HCT116 (cell line): ENCODE measurements at places on chromosomes 6 and 20. TPM values are rescaled to one million over a fixed set of nuclear protein-coding genes. Genes with fewer than 3 reads are reported as not detected.

Gene CRNKL1
- total RNA-seq: 20.4 TPM

Gene TNFRSF6B
- total RNA-seq: 147 TPM

- DNase-seq: peak; percentile 94
These were observed 37.5 kb upstream of the IER3 start for GRCh38 chr6:30781743-30782424.

- no peak for DNase-seq
These were observed 228.1 kb downstream of the ATXN1 start for GRCh38 chr6:16533210-16533609.

DNA sequence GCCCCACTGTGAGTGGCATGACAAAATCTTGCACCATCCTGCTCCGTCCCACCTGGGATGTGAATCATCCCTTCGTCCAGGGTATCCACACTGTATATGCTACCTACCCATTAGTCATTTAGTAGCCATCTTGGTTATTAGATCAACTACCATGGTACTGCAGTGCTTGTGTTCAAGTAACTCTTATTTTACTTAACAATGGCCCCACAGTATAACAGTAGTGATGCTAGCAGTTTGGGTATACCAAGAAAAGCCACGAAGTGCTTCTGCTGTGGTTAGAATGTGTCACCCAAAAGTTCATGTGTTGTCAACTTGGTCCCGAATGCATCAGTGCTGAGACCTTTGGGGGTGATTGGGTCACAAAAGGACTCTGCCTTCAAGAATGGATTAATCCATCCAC lies 11.7 kb downstream of the OSER1 start:
- DNase-seq: no peak

- DNase-seq: no peak
These were observed 100.3 kb upstream of the TNFAIP3 start for GRCh38 chr6:137766596-137767370.

DNA sequence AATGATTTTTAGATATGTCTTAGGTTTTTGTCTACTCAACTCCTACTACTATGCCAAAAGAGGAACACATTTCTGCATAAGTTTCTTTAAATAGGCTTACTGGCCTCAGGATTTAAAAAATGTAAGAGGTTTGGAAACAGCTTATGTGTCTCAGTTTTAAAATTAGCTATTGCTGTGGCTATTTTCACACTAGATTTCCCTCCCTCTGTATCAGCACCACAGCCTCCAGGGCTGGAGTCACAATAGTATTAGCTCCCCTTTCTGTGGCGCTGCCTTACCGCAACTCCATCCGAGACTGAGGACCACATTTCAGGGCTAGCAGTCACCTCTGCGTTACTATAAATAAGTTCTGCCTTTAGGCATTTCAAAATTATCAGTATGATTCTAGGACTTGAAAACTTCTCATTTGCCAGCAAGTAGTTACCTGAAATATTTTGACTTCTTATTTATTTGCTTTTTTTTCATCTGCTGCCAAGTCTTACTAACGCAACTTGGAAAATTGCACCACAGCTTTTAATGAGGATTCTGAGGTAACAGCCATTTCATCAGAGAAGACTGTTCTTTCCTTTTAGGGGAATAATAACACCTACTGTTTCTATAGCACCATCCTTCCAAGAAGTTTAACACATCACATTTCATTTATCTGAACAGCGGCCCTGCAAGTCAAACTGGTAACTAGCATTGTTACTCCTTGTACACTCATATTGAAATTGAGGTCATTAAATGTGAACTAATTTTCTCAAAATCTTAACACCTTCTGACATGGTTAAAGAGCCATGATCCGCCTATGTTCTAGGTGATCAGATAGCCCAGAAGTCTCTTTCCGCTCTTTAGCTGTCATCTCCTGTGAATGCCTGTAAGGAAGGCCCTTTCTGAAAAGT lies 105.9 kb downstream of the GJA10 start:
- DNase-seq: no peak

DNA sequence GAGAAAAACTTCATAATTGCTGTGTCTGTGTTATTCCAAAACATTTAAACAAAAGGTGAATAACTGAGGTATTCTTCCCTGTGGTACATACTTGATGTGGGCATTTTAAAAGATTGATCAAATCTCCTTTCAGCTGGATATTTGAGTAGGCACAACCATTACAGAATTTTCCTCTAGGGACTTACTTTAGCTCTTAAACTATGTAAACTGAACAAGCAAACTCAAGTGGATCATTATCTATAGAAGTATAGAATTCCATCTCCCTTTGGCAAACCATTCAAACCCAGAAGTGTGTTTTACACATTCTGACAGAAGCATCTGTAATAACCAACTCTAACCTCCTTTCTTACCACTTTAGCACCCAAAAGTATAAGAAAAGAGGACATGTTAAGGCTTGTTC lies 241.4 kb downstream of the ESR1 start:
- no peak for DNase-seq

DNA sequence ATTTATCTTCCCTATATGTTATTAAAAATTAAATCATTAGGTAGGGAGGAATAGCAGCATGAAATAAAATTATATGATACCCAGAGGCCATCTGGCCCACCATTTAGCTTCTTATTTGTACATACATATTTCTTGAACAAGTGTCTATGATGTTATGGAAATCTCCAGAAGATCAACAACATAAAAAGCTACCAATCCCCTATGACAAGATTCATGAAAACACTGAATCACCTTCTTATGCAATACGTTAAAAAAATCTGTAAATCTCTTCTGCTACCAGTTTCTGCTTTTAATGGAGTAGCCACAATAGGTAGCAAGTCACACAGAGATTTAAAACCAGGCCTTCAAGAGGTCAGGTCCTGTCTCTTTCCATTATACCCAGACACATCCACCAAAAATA lies 125.8 kb upstream of the ENPP5 start:
- no peak for DNase-seq
